ENCODE measurements at places on chromosomes 11 and 22.

- DNase-seq, result no peak
Observed at GRCh38 chr22:20968281-20968977, 1.4 kb downstream of the AIFM3 start.

- peak; percentile 88 for DNase-seq
Observed at GRCh38 chr11:67649634-67650510, 658 bp downstream of the ACY3 start.

GRCh38 chr22:29435236-29436136 is 2.9 kb upstream of the RFPL1 start:
- no peak for DNase-seq

DNA sequence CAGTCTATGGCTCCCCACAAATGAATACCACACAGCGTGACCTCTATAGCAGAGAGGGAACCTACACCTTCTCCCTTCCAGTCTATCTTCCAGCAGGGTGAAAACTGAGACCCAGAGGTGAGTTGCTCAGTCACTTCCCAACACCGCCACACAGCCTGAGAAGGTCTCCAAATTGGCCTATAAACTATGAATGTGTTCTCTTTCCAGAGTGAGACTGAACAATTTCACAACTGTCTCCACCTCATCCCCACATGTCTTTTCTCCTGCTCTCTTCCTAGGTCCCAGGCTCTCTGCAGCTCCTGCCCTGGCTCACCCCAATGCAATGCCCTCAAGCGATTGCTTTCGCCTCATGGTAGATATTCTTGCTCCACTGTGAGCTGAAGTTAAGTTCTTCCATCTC is 14.0 kb downstream of the CLMP start:
- no peak for DNase-seq

DNA sequence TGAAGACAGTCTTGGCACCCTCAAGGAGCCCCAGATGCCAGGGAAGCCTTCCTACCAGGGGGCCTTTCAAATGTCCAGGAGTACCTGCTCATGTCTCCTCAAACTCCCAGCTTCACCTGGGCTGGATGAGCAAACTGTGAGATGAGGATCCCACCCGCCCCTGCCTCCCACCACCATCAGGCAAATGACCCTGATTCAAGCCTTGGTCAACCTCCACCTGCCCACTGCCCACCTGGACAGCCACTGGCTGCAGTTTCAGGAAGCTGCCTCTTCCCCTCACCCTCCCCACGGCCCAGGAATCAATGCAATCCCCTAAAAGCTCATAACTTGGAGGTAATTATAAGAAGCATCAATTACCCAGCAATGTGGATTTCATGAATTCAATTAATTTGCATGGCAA is 122.7 kb downstream of the BUD13 start:
- no peak for DNase-seq

DNA sequence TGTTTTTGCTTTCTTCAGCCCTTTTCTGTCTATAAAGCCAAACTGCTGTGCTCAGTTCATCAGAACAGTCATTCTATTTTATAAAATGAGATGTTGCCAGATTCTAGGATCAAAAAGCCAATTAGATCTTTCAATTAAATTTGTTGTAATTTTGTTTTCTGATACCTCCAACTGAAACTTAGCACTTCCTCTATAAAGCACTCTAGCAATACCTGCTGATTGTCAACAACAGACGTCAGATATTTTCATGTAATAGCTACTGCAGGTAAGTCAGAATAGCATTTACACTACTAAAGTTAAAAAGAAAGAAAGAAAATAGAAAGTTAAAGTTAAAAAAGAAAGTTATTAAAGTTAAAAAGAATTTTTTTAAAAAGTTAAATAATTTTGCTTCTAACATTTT is 19.6 kb downstream of the RRAS2 start:
- DNase-seq, result no peak

GRCh38 chr22:48920776-48921241 is 906.9 kb downstream of the BRD1 start:
- no peak for DNase-seq

- DNase-seq, result no peak
Observed at GRCh38 chr11:108565653-108566052, 27.9 kb downstream of the EXPH5 start.

- no peak for DNase-seq
Observed at GRCh38 chr11:123451183-123451781, 21.2 kb downstream of the GRAMD1B start.

GRCh38 chr22:42156121-42156520 is 25.5 kb upstream of the CYP2D6 start:
- DNase-seq, result no peak

DNA sequence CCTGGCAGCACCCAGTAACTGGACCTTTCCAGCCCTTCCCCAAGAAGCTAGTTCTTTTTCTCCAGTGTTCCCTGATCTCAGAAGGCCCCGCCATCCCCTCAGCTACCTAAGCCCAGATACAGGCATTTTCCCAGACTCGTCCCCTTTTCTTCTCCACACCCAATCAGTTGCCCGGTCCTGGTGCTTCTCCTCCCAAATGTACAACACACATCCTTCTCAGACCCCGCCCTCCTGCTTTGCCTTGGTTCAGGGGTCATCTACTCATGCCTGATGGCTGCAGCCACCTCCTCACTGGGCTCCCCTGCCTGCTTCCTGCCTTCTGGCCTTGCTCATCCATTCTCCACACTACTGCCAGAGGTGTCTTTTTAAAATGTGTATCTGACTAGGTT is 6.5 kb downstream of the TKFC start:
- DNase-seq, result no peak

DNA sequence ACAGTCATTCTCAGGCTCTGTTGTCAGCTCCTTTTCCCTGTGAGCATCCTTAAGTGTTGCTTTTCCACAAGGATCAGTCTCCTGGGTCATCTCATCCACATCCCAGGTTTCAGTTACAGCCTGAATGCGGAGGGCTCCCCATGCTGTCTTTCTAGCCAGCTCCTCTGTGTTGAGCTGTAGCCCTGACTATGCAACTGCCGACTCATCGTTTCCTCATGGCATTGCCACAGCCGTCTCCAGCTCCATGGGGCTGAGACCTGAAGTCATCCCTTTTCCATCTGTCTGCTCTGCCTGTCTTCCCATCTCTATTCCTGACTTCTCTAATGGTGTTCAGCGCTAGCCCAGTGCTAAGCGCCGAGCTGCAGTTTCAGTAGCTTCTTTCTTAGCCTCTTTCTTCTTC is 11.8 kb downstream of the SAMM50 start:
- DNase-seq, result no peak

GRCh38 chr11:17649696-17650095 is 69.7 kb upstream of the MYOD1 start:
- DNase-seq, result peak; percentile 57

GRCh38 chr11:112810951-112811350 is 150.3 kb upstream of the NCAM1 start:
- no peak for DNase-seq

DNA sequence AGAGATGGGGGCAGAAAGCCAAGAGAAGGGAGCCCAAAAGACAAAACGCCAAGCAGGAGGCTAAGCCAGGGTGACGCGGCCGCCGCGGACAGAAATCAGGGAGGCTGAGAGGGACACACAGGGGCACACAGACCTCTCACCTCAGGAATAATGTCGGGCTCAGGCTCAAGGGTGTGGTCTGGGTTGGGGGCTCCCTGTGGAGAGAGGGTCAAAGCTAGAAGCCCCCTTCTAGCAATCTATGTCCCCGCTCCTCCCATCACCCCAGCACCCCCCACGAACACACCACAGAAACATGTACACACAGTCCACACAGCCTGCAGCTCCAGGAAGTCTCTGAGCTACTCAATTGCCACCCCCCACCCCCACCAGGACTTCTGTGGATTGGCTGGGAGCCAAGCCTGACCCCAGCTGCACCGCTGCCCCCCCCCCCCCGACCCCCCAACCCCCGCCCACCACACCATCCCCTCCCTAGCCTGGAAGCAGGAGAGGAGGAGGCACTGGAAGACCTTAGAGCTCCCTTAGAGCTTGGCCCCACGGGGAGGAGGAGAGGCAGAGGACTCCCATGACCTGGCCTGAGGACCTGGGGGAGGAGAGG is 6.9 kb downstream of the BCL9L start:
- DNase-seq, result no peak

DNA sequence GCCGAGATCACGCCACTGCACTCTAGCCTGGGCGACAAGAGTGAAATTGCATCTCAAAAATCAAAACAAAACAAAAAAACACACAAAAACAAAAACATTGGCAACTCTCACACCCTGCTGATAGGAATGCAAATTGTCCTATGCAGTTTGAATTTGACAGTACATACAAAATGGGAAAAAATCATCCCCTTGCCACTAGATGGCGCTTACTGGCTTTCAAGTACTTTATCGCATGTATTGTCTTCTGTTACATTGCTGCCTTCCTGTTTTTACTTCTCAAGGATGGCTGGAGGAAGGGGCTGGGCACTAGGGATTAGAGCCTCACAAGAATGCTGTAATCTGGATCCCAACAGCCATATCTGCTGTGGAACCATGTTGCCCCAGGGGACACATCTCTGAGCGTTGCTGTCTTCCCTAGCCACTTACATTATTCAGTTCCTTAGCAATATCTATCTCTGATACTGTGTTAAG is 59.4 kb upstream of the A4GALT start:
- peak; percentile 91 for DNase-seq

DNA sequence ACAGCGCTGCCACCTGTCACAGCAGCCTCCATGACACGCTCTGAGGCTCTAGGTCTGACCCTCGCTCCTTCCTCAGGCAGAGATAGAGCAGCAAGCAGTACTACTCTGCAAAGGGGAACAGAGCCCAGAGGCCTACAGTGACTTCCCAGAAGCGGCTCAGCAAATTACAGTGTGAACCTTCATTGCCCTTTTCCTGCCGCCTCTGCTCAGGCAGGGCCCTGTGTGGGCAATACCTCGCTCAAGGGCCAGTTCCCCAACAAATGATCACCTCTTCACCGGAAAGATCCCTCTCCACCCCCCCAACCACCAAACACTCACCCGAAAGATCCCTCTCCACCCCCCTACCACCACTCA is 12.3 kb downstream of the KIAA0930 start:
- DNase-seq, result no peak

- no peak for DNase-seq
Observed at GRCh38 chr11:17635551-17635938, 83.8 kb upstream of the MYOD1 start.

GRCh38 chr11:64603411-64604110 is 12.5 kb downstream of the SLC22A12 start:
- DNase-seq, result no peak

DNA sequence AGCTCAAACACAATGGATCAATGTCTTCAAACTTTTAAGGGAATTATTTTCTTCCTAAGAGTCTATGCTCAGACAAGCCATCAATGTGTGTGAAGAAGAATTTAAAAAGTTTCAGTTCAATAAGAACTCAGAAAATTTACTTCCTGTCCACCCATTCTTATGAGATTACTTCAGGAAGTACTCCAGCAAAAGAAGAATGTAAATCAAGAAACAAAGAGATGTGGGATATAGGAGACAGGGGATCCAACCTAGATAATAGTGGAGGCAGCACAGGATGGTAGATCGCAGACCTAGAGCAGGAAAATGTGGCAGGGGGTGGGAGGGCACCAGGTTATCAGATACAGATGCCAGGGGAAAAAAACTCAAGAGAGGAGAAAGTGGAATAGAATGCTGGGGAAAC is 170.6 kb downstream of the MPPED1 start:
- DNase-seq, result no peak

- DNase-seq, result no peak
Observed at GRCh38 chr11:96319898-96320656, 22.9 kb downstream of the MAML2 start.

GRCh38 chr22:50670513-50670912 is 2.1 kb upstream of the SHANK3 start:
- no peak for DNase-seq

DNA sequence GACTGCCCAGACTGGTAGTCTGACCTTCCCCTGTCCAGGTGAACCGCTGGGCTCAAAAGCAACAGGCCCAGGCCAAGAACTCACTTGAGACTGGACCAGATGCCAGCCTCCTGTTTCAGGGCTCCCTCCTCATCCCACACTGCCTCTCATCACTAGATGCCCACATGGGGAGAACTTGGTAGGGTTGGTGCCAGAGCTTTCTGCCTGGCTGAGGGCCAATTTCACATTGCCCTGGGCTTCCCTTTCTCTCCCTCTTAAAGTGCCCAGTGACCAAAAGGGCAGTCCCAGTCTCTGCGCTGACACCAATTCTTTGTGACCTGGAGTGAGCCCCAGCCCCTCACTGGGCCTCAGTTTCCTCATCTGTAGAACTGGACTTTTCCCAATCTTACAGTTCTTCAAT is 41.7 kb downstream of the C11orf58 start:
- DNase-seq, result no peak

- DNase-seq, result peak; percentile 58
Observed at GRCh38 chr11:60970369-60970774, 1.1 kb upstream of the CD6 start.

DNA sequence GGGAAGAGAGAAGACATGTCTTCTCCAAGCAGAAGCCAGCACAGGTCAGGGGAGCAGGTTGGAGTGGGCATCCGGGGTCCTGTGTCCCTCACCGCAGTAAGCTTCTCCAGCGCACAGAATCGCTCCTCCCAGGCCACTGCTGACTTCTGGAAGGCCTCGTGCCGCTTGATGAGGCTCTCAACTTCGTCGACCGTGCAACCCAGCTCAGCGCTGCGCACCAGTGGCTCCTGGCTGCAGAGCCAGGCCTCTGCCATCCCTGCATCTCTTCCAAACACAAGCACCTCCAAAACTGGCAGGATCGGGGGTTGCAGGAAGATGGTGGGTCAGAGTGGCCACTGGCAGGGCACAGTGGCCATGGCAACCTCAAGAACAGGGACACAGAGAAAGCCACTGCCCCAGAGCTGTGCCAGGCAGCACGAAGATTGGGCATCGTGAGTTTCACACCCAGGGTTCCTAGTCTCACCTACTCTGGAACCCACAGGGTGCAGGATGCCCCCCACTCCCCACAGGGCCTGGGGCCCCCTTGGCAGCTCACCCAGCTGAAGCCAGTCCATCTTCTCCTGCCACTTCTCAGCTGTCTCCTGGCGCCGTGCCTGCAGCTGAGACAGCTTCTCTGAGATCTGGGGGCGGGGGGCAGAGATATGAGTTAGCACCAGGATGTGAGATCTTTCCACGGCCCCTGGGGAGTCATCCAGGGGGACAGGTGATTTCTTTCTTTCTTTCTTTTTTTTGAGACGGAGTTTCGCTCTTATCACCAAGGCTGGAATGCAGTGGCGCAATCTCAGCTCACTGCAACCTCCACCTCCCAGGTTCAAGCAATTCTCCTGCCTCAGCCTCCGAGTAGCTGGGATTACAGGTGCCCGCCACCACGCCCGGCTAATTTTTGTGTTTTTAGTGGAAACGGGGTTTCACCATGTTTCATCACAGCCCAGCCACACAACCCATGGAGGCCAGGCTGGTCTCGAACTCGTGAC is 11.2 kb upstream of the RBM4B start:
- DNase-seq, result no peak
